Stimulated activated CD4-positive, alpha-beta T cell treated with anti-CD3 and anti-CD28 coated beads, TNF-alpha, amount 100 ng/mL, for 4 hours (primary cell): ENCODE measurements at places on chromosomes 16 and 17.

DNA sequence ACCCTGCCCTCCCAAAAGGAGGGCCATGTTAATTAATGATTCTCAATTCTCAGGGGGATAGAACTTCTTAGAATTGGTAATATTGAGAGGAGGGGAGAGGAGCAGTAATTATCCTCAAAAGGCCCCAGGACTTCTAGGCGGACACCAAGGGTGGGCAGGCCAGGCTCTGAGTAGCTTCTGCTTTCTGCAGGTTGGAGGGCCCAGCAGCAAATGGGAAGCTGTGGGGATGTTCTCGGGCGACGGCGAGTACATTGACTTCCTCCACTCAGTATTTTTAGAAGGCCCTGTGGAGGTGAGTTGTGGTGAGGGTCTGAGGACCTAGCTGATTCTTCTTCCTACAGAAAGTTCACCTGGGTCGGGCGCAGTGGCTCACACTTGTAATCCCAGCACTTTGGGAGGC is 57.5 kb downstream of the DNAH2 start:
- no peak for DNase-seq

- DNase-seq: no peak
These were observed 14.2 kb downstream of the ERI2 start for GRCh38 chr16:20791923-20792612.

GRCh38 chr17:1716076-1716911 is 6.1 kb upstream of the TLCD2 start:
- peak; percentile 100 for DNase-seq

DNA sequence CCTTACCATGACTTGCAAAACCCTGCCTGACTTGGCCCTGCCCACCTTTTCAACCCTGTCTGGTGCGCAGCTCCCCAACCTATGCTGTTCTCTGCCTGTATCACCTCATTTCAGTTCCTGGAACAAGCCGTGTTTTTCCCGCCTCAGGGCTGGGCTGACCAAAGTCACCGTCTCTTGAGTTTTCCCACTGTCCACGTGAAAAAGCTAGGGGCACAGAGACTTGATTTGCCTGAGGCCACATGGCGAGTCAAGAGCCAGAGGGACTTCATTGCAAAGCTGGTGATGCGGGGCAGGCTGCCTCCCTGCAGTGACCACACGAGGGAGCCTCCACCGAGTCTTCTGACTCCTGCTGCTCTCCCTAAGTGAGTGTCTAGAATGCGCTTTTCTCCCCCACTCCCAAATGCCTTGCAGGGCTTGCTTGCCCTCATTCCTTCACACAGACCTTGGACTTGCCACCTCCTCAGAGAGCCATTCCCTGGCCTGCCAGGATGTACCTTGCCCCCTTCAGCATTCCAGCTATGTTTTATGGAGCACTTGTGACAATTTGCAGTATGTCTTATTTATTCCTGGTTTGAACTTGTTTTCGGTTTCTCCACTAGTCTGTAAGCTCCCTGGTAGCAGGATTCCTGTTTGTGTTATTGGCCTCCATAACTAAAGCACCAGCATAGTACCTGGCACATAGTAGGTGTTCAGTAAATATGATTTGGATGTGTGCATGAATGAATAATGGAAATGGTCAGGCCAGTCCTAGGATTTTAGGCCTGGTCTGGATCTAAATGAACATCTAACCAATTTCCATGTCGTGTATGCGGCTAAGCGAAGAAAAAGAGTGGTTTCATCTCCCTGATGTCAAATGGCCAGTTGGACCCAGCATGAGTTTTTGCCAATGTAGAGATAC is 252.3 kb downstream of the SNX29 start:
- DNase-seq: peak; percentile 9

GRCh38 chr17:9451934-9452333 is 123.7 kb downstream of the STX8 start:
- DNase-seq: no peak

GRCh38 chr16:67024384-67025209 is 4.4 kb upstream of the CBFB start:
- DNase-seq: no peak

GRCh38 chr16:16788004-16788403 is 409.1 kb downstream of the NPIPA7 start:
- DNase-seq: no peak

GRCh38 chr16:66926171-66926947 is 1.0 kb upstream of the RRAD start:
- no peak for DNase-seq

- no peak for DNase-seq
These were observed 478.0 kb downstream of the SLC39A11 start for GRCh38 chr17:72614476-72614870.

DNA sequence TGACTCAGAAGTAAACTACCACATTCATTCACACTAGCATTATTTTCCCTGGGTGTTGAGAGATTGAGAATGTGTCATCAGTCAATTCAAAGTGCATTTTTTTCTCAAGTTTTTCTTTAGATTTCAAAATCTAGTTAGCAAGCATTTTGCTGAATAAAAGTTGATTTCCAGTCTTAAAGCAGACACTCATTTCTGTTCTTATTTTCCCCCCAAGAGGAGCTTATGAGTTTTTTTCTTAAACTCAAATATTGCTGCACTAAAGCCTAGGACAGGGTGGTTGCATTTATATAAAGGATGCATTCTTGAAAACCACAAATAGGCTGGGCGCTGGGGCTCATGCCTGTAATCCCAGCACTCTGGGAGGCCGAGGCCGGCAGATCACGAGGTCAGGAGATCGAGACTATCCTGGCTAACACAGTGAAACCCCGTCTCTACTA is 15.3 kb downstream of the CDH3 start:
- no peak for DNase-seq

DNA sequence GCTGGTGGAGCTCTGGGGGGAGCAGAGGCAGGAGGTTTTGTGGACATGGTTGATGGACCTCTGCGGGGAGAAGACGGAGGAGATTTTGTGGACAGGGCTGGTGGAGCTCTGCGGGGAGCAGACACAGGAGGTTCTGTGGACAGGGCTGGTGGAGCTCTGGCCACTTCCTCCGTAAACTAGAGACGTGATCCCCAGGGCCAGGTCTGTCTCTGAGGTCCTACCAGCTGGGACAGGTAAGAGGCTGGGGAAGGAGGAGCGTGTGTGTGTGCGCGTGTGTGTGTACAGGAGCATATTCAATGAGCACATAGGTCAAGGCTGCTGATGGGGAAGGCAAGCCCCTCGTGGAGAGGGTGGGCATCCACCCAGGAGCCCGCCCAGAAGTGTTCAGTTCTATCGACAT is 20.6 kb downstream of the RPH3AL start:
- no peak for DNase-seq

GRCh38 chr16:87701505-87701921 is 64.3 kb downstream of the KLHDC4 start:
- no peak for DNase-seq

DNA sequence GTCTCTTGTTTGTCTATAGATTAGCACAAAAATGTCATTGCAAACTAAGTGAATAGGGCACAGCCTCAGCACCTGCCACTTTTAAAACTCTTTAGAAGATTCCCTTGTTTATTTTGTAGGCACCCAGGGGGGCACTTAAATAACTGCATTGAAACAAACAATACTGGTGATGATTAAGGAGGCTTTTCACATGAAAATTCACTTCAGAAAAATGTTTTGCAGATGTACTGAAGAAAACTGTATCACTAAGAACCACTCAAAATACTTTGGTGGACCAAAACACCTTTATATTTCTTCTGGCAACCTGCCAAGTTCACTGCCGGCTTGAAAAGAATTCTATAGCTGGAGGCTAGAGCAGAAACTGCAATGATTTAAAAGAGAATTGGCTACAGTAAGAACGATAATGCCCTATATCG is 281.5 kb downstream of the TOX3 start:
- DNase-seq: no peak

- DNase-seq: no peak
These were observed 665 bp upstream of the GRIN2C start for GRCh38 chr17:74860229-74860871.

DNA sequence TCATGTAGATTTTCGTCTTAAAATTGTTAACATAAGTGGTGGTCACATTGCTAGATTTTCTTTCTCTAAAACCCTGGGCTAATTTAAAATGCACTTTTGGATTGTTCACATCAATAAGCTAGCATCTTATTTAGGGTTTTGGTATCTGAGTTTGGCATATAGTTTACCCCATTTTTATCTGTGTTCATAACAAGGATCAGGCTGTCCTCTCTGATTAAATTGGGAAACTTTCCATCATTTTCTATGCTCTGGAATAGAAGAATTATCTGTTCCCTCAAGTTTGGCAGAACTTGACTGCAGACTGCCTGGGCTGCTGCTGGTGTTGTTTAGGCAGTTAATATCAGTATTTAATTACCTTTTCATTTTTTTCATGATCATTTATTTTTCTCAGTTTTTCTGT is 1.8 kb downstream of the SPECC1 start:
- no peak for DNase-seq

GRCh38 chr16:73717266-73717974 is 579.2 kb upstream of the PSMD7 start:
- DNase-seq: no peak

DNA sequence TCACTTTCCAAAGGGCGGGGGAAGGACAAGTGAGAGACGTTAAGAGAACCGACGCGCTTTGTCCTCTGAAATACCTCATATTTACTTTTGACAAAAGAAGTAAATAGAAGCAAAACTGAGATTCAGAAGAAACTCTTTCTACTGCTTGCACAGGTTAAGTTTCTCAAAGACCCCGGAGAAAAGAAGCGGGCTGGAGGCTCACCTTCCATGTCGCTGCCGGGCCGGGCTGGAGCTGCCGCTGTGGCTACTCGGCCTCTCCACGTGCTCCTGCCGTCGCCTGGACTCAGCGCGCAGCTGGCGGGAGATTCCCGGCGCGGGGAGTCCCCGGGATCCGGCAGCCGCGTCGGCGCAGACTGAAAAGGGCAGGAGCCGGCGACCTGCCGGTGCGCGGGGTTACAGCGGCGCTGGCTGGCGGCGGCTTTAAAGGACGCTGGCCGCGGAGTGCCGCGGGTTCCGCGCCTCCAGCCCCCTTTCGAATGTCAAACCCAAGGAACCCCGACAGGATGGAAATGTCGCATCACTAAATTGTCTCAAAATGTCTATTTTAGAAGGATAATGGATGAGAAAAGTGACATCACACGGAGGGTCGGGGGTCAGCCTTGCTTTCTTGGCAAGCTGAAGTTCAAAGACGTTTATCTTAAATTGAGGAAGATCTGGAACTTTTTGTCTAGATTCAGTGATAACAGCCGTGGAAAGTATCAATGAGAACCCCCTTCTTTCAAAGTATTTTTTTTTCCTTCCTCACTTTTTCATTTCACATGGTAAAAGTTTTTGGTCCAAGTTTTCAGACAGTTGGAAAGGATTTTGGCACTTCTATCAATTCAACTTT is at the start of gene IKZF3:
IKZF3 (minus strand) TSS at position 395 of the 829 bp plus-strand sequence; CDS start at position 209, 186 bp downstream.
- peak; percentile 59 for DNase-seq

GRCh38 chr16:48223490-48223889 is 20.6 kb upstream of the LONP2 start:
- DNase-seq: no peak

- no peak for DNase-seq
These were observed 827.6 kb upstream of the CA10 start for GRCh38 chr17:52986056-52986662.

- no peak for DNase-seq
These were observed 17.7 kb downstream of the TOX3 start for GRCh38 chr16:52529226-52529625.

DNA sequence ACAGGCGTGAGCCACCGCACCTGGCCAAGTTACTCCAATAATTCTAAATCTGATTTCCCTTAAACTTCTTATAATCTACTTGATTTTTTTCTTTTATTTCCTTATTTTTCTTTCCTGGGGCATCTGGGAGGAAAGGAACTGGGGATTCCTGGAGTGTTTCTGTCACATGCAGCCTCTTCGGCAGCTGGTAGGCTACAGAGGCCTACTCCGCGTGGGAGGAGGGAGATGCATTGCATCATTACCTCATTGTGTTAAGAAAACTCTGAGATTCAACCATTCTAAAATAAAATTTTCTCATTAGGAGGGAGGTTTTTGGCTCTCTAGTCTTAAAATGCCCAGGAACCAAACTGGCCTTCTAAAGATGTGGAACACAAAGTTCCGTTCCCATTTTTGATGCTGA is 64.0 kb downstream of the SOX9 start:
- DNase-seq: no peak

- no peak for DNase-seq
These were observed 57.7 kb upstream of the MAP3K14 start for GRCh38 chr17:45374501-45374900.

DNA sequence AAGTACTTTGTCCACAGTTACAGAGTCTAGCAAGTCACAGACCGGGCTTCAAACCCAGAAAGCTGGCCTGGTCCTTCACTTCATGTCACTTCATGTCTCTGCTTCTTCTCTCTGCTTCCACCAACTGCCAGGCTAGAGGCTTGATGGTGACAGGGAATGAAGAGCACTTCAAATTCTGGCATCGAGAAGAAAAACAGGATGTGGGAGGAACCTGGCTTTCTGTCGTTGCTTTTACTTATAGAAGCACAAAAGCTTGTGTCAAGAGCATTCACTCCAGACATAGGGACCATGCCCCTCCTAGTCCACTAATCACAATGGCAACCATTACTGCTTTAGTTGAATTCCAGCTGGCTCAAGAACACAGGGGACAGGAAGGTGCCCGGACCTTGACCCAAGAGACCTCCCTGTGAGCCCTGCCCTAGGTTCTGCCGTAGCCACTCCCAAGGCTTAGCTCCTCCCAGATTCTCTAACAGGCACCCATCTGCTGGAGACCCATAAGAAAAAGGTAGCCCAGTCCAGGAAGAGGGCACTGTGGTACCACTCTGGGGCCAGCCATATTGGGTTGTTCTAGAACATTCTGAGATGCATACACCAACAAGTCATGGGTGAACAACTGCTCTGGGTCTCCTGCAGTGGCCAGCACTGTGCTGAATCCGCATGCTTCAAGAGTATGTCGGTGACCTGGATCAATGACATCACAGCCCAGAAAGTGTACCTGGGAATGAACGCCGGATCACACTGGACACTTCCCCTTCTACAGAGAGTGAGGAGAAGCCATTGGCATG is 181.8 kb downstream of the C16orf95 start:
- no peak for DNase-seq
